ENCODE measurements at places on chromosomes 4 and X.

DNA sequence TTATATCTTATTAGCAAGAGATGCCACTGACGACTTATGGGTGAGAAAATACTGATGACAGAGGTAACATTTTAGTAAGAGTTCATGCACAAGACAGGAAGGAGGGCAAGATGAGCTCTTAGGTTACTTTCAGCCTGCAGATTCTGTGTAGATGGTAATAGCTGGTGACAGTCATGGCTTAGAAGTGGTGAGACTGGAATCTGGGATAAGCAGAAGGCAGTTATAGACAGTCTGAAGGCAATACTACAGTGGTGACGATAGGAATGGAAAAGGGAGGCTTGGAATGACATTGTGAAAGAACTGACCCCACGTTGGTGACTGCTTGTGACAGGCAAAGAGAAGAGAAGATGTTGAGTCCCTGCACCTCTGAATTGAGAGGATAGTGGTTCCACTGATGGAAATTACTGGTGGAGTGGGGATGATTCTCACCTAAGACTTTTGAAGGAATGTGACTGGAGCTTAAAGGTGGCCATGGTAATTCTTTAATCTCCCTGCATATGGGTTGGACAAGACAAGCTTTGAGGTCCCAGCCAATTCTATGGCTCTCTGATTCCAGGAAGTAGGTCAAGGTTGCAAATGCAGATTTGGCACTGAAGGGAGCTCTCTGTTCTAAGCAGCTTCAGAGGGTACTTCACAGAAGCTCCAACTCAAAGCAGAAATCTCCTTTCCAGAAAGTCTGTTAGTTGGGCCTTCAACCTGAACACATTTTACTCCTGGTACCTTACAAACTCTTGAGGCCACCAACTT, 99.7 kb downstream of the RASL11B start:
- no peak for DNase-seq

DNA sequence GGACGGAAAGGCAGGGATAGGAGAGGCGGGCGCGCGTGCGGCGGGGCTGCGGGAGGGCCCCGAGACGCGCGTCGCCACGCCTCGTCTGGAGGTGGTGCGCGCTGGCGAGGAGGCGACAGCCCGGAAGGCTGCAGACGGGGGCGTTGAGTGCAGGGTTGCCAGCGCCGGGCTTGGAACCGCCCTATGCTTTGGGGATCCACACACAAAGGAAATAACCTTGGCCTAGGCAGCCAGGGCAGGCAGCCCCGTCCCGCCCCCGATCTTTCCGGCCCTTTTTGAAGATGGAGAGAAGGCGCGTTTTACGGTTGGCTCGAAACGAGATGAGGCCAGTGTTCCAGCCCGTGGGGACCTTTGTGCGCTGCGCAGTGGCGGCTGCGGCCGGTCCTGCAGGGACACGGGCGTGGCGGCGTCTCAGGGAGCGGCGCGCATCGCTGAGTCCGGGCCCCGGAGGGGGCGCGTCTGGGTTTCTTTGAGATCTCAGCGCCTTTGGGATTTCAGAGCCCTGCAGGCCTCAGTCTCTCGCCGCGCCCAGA, 50.8 kb upstream of the TRIM2 start:
- DNase-seq, result no peak

- DNase-seq, result no peak
Observed at GRCh38 chr4:184821242-184821641, 4.5 kb downstream of the ACSL1 start.

DNA sequence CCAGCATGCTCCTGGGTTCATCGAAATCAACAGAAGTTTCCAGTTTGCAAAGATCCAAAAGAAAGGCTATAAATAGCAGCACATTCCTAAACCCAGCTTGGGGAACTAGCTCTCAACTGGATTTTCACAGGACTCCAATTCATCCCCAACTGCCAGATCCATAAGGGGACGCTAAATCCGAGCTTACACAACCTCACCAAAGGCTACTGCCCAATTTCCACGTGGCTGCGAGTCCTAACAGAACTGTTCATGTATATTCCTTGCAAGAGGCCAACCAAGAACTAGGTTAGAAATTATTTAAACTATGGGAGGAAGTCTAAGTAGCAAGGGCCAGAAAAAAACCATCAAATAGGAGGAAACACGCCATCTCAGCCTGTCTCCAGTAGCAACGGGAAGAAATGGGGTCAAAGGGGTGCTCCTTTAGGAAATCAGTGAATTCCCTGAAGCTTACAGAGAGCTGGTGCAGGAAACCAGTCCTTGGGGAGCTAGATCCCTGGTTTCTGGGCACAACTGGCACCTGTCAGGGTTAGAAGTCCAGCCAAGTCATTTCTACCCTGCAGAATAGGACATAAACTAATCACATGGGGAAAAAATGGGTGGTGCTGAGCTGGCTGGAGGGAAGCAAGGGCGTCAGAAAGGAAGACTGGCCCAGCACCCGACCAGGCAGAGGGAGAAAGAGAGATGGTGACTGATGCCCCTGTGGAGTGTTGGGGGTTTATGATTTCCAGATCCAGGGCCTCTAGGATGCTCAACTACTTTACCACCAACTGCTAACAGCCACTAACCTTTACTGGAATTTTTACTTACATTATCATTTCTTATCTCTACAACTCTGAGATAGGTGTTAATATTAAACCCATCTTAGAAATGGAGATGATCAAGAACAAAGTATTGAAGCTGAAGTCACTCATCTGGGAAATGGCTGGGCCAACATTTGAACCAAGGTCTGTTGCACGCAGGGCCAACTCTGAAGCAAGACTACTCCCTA, 20.5 kb downstream of the RELL1 start:
- DNase-seq, result no peak

DNA sequence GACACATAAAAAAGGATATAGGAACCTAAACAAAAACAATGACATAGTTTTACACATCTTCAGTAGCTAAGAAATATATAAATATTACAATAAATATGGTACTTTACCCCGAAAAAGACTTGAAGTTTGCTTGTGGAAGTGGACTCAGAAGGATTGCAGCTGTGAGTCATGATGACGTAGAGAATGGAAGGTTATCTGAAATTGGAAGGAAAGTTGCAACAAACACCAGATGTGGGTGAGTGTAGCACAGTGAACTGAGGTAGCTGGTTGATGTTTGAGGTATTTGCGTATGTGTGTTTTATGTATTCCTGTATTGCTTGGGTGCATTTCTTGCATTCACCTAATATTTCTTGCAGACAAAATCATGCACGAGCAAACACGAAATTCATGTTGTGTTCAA, 113.0 kb downstream of the ARX start:
- no peak for DNase-seq

DNA sequence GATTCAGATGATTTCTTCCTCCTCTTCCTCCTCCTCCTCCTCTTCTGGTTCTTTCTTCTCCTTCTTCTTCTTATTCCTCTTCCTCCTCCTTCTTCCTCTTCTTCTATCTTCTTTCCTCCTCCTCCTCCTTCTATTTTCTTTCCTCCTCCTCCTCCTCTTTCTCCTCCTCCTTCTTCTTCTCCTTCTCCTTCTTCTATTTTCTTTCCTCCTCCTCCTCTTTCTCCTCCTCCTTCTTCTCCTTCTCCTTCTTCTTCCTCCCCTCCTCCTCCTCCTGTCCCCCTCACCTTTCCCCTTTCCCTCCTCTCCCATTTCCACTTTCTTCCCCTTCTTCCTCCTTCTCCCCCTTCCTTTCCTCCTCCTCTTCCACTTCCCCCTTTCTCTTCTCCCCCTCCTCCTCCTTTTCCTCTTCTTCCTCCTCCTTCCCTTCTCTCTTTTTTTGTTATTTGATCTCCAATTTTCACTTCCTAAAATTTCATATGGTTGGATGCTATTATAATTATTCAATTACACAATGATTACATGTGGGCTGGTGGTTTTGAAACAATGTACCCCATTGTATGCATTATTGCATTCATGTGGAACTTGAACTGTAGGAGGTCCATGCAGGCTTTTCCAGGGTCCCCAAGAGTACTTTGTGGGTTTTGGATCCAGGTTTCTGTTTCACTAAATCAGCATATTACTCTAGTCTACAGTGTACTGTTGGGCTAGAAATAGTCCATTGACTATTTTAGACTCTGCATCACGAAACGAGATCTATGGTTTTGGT, 68.1 kb downstream of the SORBS2 start:
- no peak for DNase-seq

DNA sequence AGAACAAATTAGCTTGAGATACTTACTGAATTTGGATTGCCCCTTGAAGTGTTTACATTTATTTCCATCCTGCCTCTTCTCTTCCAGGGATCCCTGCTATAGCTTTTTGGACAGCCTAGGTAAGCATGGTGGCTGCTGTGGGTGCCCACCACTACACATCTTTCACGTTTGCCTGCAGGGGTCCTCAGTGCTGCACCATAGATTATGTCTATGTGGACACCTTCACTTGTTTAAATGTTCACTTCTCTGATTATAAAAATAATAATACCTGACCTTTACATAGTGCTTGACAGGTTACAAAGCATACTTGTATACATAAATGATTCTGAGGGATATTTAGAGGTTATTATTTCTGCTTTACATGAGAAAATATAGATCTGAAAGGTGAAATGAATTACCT, 67.9 kb upstream of the SLC4A4 start:
- DNase-seq, result peak; percentile 20

DNA sequence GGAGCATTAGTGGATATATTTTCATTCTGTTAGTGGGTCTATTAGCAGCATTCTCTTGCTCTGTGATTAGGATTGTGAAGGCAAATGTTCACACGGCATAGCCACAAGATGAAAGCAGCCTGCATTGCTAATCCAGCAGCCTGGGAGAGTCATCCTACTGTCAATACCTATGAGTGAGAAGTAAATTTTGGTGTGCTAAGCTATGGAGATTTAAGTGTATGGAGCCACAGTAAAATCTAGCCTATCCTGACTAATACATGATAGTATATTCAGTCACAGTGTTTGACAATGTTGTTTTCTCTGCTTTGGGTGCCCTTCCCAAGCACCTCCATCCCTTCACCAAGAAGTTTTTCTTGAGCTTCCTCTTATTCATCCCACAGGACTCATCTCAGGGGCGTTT, 47.2 kb upstream of the TMPRSS11F start:
- no peak for DNase-seq

- no peak for DNase-seq
Observed at GRCh38 chr4:169243825-169244609, 26.7 kb downstream of the SH3RF1 start.

- DNase-seq, result peak; percentile 73
Observed at GRCh38 chr4:73653695-73654106, 33.5 kb upstream of the RASSF6 start.

DNA sequence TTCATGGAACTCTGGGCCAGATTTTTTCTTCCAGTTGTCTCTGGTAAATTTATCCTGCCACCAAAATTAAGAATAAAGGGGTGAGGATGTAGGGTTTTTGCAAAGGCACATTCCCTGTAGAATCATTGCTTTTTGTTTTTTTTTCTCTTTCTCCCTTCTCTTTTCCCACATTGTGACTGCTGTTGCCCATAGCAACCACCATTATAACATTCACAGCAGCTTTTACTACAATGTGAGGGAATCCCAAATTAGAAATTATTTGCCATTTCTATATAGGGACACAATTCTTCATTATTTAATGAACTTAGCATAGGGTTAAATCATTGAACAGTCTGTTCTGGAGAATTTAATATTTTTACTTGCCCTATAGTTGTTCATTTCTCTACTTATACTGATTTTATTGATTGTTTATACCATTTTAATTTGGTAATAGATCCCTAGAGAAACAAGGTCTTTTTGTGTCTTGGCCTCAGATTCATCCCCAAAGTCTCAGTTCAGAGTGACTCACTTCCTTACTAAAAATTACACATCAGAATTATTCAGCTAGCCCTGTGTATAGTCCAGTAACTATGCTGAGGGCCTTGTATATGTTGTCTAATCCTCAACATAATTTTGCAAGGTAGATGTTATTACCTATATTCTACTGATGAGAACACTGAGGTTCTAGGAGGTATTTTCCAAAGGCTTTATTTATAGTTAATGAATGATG, 80.8 kb upstream of the ANK2 start:
- DNase-seq, result no peak

DNA sequence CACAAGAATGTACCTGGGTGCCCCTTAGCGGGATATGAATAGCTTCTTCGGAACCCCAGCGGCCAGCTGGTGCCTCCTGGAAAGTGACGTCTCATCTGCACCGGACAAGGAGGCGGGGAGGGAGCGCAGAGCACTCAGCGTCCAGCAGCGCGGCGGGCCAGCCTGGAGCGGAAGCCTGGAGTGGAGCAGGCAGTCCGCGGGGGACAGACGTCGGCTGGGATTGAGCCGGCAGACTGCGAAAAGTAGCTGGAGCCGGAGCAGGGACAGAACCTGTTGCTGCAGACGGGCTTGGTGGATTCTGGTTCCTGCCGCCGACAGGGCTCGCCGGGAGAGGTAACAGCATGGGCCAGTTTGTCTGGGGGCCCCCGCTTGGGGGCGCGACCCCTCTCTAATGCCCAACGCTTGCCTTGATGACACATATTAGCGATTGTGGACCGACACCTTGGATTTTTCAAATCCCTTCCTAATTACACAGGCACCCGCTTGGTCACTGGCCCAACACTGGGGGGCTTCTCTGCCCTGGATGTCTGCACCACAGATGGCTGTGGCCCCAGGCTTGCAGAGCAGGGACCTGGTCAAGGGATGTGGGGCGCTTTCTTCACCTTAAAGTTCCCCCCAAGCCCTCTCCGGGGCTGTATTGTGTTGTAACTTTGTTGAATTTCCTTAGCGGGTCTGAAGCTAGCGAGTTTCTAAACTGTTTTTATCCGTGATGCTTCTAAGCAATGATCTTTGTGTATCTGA, at the start of gene NPFFR2:
NPFFR2 (plus strand) TSS at position 133 of the 741 bp plus-strand sequence. CDS start 96,592 bp downstream, outside the sequence.
- DNase-seq, result no peak

GRCh38 chrX:94256396-94256795, 582.4 kb downstream of the FAM133A start:
- DNase-seq, result no peak

DNA sequence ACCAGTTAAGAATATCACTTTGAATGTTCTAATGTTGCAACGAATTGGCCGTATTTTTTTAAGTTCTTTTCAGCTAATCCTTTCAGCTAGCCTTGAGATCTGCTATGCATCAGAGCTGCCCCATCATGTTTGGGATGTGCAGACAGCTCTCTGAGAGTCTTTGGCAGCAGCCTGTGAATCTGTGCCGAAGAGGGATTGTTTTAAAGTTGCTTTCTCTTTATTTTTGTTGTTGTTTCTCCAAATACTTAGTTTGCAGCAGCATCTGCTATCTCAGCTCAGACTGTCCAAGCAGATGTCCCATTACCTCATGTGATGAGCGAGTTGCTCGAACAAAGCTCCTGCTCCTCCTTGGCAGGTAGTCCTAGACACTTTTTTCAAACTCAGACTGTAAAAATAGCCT, 1002.5 kb upstream of the INTU start:
- DNase-seq, result no peak

DNA sequence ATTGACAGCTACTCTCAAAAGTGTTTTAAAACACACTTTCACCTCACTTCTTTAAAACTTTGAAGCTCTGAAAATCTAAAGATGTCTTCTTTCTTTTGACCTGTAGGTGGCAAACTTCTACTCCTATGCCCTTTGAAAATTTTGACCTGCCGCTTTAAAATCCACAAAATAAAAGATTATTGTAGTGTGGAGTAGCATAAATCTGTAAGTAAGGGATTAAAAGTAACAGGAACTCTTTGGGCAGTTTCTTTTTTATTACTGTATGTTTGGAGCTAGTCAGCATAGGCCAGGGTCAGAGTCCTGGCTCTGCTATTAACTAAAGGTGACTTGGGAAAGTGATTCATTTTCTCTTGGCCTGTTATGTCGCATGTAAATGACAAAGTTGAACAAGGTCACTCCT, 25.5 kb downstream of the BBS12 start:
- no peak for DNase-seq

- no peak for DNase-seq
Observed at GRCh38 chr4:130632731-130633604, 1537.0 kb downstream of the C4orf33 start.

GRCh38 chr4:13524504-13525243, 19.6 kb downstream of the NKX3-2 start:
- no peak for DNase-seq

- DNase-seq, result no peak
Observed at GRCh38 chr4:114334884-114335330, 263.7 kb upstream of the UGT8 start.
